ENCODE measurements at places on chromosomes 12 and 14.

DNA sequence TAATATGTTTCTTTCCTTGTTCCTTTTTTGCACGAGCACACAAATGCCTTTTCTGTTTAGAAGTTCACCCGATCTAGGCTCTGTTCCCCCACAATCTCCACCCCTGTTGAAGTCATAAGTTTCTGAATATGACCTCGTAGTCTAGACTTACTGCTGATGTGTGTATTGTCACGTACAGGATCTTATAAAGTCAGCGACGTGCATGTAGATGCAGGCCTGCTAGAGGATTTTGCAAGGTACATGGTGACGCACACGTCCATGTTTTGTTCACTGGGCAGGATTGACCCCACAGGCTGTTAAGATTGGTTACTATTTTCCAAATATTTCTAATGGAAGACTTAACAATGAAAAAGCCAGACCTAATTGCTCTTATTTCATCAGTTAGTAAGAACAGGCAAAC is 46.2 kb upstream of the CCDC91 start:
- DNase-seq: no peak

DNA sequence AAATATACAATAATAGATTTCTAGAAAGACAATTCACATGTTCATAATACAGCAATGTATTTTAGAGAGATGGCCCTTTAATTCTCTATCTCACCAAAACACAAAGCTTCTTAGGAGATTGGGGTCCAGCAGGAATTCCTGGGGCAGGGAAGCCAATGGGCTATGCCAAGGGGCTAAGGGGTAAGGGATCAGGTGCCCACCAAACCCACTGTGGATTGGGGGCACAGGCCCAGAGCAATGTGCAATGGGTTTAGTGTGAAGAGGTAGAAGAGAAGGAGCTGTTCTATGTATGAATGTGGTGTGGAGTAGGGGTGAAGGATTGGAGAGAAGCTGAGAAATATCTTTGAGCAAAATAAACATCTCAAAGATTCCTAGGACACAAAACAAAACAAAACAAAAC is 2.6 kb downstream of the HOXC13 start:
- DNase-seq: no peak

GRCh38 chr12:15289192-15289591 is 33.1 kb upstream of the PTPRO start:
- DNase-seq: no peak

GRCh38 chr12:114294303-114294685 is 111.7 kb downstream of the TBX5 start:
- DNase-seq: peak; percentile 21

- DNase-seq: no peak
Observed at GRCh38 chr14:53365486-53366130, 212.5 kb upstream of the DDHD1 start.

DNA sequence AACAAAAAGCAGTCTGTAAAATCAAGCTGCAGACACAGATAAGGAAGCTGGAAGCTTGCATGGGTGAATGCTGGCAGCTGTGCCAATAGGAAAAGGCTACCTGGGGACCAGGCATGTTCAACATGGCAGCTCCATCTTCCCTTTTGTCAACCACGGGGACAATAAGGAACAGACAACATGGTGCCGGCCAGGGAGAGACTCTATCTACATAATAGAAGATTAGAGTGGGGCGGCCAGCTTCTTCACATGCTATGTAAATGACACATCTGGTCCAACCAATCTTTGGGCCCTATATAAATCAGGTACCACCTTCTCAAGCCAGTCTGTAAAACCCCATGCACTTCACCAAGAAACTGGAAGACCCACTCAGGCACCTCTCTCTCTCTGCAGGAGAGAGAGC is 157.6 kb downstream of the SUDS3 start:
- no peak for DNase-seq

- DNase-seq: peak; percentile 4
Observed at GRCh38 chr12:6392504-6392903, 8.5 kb downstream of the LTBR start.

- peak; percentile 47 for DNase-seq
Observed at GRCh38 chr14:24351517-24351916, 11.7 kb upstream of the RIPK3 start.

GRCh38 chr12:91622037-91622436 is 439.4 kb upstream of the DCN start:
- no peak for DNase-seq

DNA sequence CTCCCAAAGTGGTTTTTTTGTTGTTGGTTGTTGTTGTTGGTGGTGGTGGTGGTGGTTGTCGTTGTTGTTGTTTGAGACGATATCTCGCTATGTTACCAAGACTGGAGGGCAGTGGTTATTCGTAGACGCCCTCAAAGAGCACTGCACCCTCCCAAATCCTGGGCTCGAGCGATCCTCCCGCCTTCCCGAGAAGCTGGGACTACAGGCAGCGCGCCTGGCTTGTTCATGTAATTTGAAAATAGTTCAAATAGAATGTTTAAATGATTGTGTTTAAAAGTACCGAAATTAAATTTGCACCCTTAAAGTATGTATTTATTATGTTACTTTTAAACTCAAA is 439 bp upstream of the ANAPC5 start:
- no peak for DNase-seq

DNA sequence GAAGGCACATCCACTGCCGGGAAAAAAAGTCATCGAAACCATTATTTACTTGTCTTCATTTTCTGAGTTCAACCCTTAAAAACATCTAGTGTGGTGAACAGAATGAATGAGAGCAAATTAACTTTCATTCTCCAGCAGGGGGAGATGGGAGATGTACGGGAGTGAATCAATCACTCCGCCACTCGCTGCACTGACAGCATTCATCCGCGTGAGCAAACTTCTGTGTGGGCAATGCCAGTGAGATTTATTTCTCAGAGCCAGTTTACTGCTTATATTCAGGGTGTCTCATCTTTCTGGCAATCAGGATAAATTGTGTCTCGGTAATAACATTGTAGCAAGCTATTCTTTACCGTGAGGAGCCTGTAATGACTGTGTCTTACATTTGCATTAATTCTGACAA is 463.6 kb upstream of the MIS18BP1 start:
- DNase-seq: no peak

DNA sequence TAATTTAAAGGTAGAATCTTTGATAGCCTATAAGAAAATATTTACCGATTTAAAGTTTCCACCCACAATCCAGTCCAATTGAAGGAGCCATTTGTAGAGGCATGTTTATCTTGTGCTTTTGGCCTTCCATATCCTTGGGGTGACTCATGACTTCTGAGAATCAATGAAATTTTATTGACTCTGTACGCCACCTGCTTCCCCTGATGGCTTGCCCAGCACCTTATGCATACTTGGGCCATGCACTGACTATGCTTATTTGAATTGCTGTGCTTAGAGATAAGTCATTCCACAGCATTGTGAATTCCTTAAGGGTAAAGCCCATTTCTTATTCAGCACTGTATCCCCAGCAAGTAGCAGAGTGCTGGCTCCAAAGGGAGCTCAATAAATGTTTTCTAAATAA is 954.8 kb upstream of the SEL1L start:
- no peak for DNase-seq

DNA sequence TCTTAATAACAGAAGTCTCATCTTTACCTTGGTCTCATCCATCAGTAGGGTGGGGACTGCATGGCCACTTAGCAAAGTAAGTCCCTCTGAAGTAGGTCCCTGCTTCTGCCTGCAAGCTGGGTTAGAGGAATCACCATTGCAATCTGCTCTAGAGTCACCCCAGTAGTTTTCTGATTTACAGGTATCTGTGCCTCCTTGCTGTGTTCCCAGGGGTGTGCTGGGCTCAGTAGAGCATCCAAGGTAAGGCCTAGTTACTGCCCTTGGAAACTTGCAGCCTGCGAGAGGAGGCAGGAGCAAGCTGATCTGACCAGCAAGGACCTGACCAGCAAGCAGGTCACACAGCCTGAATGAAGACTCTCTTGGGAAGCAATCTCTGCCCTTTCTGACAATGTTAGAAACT is 160.8 kb upstream of the GSC start:
- no peak for DNase-seq

DNA sequence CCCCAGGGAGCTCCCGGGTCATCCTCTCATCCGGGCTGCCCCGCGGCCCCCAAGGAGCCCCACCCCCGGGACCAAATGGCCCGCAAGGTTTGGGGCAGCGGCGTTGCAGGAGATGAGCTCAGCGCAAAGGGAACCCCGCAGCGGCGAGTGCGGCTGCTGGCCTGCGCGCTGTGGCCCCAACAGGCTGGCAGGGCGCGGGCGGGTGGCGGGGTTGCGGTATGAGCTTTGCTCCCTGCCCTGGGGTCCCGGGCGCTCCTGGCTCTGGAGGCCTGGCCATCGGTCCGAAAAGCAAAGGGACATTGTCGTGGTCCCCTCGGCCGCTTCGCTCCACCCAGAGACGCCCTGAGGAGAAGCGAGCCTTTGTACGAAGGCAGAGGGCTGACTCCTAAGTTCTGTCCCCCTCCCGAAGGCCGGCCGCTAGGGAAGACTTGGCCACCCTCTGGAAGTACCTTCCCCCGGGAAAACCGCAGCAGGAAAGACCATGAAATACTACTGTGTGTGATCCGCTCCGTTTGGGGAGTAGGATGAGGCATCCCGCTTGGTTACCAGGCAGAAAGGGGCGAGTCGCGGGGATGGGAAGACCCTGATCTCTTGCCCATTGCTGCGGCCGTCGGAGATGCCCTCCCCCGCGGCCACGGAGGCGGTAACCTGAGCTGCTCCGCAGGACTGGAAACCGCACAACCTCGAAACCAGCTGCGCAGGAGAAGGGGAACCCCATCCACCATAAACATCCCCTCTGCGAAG is 620 bp upstream of the NID2 start:
- no peak for DNase-seq

- no peak for DNase-seq
Observed at GRCh38 chr14:102375119-102375518, 12.4 kb downstream of the TECPR2 start.

DNA sequence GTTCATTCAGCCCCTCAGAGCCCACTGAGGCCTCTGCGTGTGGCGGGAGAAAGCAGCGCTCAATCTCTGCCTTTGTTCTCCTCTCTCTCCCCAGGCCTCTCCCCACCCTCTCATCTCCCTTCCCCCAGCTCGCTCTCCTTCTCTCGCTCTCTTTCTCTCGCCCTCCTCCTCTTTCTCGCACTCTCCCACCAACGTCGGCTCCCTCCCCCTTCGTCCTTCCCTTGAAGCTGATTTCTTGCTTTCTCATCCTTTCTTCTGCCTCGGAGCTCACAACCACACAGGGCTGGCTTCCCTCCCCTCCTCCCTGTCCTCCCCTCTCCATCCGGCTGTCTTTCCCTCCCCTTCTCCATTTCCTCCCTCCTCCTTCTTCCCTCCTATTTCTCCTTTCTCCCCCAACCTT is 96.4 kb downstream of the LRRC74A start:
- no peak for DNase-seq

- DNase-seq: no peak
Observed at GRCh38 chr12:50842637-50843493, at the start of gene TMPRSS12. Gene TMPRSS12 (plus strand): TSS chr12:50842926. CDS start chr12:50842965, 39 bp downstream.

- no peak for DNase-seq
Observed at GRCh38 chr12:66573605-66574004, 105.3 kb downstream of the GRIP1 start.
